ENCODE measurements at places on chromosomes 4 and X. TPM values are rescaled to one million over a fixed set of nuclear protein-coding genes. Genes with fewer than 3 reads are reported as not detected.

The ANTXR2 gene
- total RNA-seq = 30.5 TPM

The CXCR3 gene
- total RNA-seq = not detected

The ADAM29 gene
- total RNA-seq = not detected

The MAGED4 gene
- total RNA-seq = 10.2 TPM

The CDS1 gene
- total RNA-seq = 0.56 TPM

The ABCG2 gene
- total RNA-seq = 23.6 TPM

The ATP8A1 gene
- total RNA-seq = 15.9 TPM

The PFKFB1 gene
- total RNA-seq = 2.9 TPM

The SLC16A2 gene
- total RNA-seq = 10.0 TPM

The APOOL gene
- 12.1 TPM for total RNA-seq

The FHIP1A gene
- 3.8 TPM for total RNA-seq

GRCh38 chrX:71162981-71163380, 18.3 kb downstream of the NLGN3 start:
- no peak for DNase-seq

GRCh38 chr4:87144356-87144755, 76.1 kb downstream of the KLHL8 start:
- DNase-seq = no peak

DNA sequence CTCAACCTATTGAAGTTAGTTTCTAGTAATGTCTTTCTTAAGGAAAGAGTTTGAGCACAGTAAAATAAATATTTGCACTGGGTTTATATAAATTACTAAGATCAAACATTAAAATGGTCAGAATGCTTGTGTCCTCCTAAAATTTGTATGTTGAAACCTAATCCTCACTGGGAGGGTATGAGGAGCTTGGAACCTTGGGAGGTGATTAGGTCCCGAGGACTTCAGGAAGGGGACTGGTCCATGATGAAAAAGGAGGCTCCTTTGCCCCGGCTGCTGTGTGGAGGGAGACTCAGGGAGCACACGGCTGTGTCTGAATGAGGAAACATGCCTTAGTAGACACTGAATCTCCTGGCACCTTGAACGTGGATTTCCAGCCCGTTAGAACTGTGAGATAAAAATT, 221.9 kb downstream of the TENM3 start:
- DNase-seq = no peak

DNA sequence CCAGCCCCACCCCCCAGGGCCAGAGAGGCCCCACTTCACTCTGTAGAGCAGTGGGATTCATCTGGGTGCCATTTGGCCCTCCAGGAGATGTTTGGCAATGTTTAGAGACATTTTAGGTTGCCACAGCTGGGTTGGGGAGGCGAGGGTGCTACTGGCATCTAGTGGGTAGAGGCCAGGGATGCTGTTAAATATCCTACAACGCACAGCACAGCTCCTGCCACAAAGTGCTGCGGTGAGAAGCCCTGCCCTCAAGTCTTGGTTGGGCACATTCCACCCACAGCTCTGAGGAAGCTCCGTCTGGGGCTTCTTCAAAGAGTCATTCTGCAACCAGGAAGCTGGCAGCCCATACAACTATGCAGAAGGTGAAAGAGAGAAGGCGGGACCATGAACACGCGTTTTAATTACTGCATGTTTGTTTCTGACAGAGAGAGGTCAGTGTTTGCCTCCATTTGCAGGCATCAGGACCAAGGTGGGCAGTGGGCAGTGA, 48.1 kb upstream of the FAM9C start:
- DNase-seq = no peak

DNA sequence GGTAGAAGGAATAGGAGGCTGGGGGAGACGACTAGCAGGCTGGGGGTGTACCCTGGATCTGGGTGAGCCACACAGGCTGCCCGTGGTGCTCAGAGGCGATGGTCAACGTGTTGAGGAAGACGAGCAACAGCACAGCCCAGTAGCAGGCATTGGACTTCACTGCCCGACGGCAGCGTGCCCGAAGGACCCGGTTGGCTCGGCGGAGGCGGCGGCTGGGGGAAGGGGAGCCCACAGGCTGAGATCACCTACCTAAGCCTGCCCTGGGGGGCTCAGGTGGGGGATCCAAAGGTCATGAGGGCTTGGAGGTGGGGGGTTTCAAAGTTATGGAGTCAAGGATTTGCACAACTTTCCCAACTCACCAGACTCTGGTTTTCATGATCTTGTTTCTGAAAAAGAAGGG, 7.3 kb downstream of the CACNA1F start:
- no peak for DNase-seq

DNA sequence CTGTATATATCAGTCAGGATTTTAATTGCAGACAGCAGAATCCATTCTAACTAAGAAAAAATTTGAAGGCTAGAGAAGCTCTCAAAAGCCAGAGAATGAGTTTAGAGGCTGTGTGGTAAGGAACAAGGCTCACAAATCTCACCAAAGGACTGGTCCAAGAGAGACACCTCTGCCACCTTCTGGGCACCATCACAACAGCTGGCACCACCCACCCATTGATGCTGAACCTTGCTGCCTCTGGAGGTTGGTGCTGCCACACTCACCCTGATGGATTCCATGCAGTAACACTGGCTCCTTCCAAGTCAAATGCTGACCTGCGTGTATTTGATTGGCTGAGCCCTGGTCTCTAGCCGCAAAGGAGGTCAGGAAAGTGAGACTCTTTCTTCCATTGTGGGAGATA, 100.8 kb downstream of the BEND2 start:
- DNase-seq = no peak

- DNase-seq = no peak
Measured at GRCh38 chrX:22603060-22603459, 330.3 kb downstream of the CBLL2 start.

- DNase-seq = no peak
Measured at GRCh38 chrX:40278340-40279090, 180.8 kb upstream of the BCOR start.

DNA sequence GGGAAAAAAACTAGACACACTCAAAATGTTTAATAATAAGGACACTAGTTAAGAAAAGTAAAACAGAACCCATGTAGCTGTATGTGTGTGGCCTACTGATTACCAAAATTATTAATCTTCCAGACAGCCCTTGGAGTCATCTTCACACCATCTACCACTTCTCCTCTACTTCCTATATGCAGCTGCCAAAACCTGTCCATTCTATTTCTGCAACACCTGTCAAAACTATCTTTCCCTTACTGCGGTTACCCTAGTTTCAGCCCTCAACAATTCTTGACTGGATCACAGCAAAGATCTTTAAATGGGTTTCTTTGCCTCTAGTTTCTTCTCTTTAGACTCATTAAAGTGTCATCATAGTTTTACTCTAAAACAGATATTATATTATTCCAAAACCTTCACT, 72.6 kb downstream of the GPR82 start:
- DNase-seq = no peak

- DNase-seq = no peak
Measured at GRCh38 chr4:28973587-28974350, 1746.4 kb upstream of the PCDH7 start.

DNA sequence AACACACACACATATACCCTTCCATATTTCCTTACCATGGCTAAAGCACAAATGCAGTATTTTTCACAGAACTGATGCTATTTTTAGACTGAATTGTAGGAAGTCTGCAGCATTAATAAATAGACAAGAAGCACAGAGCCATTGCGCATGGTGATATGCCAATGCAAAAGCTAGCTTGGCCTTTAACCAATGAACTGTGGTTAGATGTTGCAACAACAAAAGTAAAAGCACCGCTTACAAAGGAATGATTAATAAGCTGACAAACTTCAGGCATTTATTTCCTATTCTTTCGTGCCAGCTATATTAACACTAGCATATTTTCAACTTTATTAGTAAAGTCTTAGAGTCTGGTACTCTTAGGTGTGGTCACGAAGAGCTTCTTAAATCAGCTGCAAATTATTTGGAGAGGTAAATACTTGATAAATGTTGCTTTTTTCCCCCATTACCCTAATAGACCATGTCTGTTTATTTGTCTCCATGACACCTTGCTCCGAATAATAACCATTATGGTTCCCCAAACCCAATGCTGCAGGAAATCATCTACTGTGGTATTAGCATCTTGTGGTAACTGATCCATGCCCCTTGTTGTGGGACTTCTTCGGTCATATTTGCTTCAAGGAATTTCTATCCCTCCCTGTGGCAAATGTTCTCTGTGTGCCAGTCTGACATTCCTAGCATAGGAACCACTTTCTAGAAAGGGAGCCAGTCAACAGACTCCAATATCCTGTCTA, 306.1 kb upstream of the TAPT1 start:
- DNase-seq = no peak

DNA sequence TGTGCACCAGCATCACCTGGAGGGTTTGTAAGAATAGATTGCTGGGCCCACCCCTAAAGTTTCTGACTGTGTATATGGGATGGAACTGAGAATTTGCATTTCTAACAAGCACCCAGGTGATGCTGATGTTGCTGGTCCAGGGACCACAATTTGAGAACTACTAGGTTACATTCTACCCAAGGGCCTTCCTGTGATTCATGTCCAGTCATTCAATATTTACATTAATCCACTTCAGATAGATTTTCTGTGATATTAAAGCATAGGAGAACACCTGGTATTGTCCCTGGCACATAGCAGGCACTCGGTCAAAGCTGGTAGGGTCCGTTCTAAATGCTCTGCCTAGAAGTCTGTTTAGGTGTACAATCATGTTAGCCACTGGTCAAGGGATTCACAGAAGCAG, 19.5 kb upstream of the XPNPEP2 start:
- no peak for DNase-seq

DNA sequence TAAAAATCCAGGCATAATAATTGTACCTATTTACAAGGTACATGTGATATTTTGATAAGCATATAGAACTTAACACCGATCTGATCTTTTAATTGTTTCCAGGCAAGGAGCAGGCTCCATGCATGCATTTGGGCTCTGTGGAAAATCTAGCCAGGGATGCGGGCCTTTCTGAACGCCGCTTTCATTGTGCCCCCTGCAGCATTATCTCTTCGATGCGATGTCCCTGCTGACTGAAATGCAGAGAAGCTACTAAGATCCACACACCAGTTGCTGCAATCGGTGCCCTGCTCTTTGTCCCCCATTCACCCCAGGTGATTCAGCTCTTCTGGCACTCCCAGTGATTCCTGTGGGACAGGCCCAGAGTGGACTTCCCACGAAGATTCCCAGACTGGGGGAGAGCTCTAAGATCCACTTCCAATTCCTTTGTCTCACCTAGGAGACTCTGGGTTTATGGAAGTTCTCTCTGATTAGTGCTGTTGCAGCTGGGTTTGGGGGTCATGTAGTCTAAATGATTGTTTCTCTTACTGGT, 254.3 kb upstream of the AGA start:
- no peak for DNase-seq

DNA sequence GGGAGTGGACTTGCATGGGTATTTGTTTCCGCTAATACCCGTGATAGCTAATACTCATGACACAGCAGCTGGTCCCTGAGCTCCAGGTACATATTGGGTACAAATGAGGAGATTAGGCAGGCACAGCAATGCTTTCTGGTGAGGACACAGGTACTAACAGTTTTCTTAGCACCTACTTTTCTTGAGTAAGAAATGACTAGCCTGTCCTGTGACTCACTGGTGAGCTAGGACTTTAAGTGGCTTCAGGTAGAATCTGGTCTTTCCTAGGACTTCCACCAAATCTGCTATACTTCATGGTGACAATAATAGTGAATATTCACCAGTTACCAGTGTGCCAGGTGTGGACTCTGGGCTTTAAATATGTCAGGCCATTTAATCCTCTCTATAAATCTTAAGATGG, 407.4 kb upstream of the NR3C2 start:
- no peak for DNase-seq

DNA sequence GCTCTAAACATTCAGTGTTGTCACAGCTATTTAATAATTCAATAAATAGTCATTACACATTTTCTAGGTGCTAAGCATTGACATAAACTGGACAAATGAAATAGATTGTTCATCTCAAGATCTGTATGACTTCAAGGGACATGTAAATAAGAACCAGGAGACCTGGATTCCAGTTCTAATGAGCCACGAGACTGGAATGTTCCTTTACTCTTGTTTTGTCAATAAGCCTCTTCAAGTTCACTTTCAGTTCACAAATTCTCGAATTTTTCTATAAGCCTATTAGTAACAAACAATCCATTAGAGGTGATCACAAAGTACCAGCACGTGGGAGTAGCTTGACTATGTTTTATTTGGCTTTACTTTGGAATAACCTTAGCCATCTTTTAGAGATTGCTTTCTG, 514.0 kb upstream of the SMIM31 start:
- DNase-seq = no peak

DNA sequence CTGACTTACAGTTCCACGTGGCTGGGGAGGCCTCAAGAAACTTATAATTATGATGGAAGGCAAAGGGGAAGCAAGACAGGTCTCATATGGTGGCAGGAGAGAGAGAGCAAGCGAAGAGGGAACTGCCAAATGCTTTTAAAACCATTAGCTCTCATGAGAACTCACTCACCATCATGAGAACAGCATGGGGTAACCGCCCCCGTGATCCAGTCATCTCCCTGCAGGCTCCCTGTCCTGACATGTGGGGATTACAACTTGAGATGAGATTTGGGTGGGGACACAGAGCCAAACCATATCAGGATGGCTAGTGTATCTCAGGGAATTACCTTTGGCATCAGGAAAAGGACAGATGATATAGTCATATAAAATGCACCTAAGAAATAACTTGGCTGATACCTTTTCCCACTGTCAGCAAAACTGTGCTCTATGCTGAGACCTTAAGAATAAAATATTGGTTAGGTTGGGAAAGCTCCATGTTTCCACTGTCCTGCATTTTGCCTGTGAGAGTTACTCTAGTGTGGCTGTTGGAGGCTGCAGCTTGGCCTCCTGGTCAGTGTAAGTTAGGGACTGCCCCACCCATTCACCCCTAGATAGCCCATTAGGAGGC, 110.3 kb downstream of the UCHL1 start:
- DNase-seq = no peak

GRCh38 chr4:22814906-22815305, 122.2 kb downstream of the GBA3 start:
- DNase-seq = no peak

DNA sequence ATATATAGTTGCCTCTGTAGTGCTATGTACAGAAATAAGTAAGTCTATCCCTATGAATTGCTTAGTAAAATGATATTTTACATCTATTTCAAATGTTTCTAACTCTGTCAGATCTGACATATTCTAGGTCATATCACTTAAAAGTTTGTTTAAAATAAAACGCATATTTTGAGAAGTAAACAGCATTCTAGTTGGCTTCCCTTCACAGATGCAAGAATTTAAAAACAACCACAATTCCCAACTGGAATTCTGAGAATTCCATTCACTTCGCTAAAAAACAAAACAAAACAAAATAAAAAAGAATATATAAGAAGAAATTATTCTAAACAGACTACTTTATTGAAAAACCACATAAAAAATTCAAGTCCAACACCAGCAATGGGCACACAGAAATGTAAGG, 126.0 kb downstream of the PPP3CA start:
- DNase-seq = no peak

GRCh38 chr4:123345137-123345934, 51.3 kb upstream of the SPRY1 start:
- no peak for DNase-seq

GRCh38 chrX:55161581-55161980, 58.6 kb upstream of the PAGE5 start:
- DNase-seq = no peak

Data from liver (tissue), 10 donors.